Left ventricle myocardium superior (tissue), 1 donor: ENCODE measurements at places on chromosomes 5 and 9. TPM values are rescaled to one million over a fixed set of nuclear protein-coding genes. Genes with fewer than 3 reads are reported as not detected.

AOPEP gene
- total RNA-seq, result 161 TPM

ANKRD31 gene
- total RNA-seq, result not detected

- DNase-seq, result no peak
Measured at GRCh38 chr5:95280401-95281095, 4.3 kb downstream of the MCTP1 start.

GRCh38 chr5:145936401-145937131, at the start of gene SH3RF2:
SH3RF2 (plus strand) TSS chr5:145936578; CDS start chr5:145937929, 1,351 bp downstream.
- peak; percentile 59 for DNase-seq

DNA sequence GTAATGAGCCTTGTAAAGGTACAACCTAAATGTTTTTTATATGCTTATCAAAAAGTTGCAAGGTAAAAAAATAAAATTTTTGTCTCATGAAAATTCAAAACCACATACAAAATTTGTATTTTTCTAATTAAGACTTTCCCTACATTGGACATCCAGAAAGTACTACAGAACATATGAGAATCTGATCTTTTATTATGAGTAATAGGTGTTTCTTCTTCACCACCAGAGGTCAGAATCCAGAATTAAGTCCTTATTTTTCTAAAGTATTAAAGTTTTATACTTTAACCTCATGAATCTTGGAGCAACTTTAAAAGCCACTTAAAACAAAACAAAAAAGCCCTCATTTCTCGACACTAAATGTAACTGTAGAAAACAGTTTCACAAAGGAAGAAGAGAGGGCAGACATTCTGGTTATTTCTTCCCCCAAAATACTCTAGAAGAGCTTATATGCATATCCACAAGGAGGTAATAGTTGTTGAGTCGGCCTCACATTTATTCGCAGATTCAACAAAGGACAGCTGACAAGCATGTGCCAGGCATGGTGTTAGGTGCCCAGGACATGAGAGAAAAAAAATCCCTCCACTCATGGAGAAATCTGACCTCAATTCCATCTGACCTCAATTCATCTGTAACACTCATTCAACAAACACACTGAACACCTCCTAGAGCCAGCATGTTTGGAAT, 69.3 kb downstream of the MLLT3 start:
- no peak for DNase-seq

DNA sequence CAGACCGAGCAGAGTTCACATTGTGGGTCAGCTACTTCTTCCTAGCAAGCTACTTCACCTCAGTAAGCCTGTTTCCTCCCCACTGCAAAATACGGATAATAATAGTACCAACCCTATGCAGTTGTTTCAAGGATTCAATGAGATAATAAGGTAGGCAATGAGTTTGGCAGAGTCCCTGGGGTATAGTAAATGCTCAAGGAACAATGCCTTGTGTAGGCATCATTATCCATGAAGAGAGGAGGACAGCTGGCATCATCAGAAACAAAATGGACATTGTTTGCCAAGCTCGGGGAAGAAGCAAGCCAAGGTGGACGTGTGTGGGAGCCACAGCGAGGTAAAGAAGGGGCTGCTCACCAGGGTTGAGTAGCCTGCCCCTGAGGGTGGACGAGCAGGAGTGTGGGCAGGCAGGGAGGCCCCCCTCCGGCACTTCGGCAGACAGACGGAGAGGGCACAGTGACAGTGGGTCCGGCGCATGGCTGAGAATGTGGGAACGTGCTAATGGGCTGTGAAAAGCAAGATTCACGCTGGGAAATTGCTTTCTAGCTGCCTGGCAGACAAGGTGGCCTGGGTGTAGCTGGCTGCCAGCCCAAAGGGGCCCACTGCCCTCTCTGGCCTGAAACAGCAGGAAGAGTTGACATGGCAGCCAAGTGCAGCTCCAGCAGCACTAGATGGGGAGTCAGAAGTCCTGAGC, 10.1 kb downstream of the CAMK2A start:
- no peak for DNase-seq

DNA sequence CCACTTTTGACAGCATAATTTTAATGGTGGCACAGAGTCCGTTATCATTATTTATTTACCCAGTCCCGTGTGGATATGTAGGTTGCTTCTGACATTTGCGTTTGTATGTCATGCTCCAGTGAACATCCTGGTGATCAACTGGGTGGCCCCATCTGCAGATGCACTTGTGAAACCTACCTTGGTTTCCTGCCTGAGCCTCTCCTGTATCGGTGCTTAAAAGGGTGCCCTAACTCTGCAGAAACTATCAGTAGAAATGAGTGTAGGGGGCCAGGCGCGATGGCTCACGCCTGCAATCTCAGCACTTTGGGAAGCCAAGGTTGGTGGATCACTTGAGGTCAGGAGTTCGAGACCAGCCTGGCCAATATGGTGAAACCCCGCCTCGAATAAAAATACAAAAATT, 92.1 kb upstream of the IER5L start:
- DNase-seq, result no peak

PCDHGA10 gene
- total RNA-seq, result 5.3 TPM

GRCh38 chr5:24365406-24365805, 279.4 kb downstream of the CDH10 start:
- no peak for DNase-seq

GRCh38 chr5:72417333-72418062, 89.7 kb downstream of the ZNF366 start:
- DNase-seq, result no peak

GRCh38 chr5:131523500-131524185, 111.4 kb downstream of the RAPGEF6 start:
- DNase-seq, result no peak

DNA sequence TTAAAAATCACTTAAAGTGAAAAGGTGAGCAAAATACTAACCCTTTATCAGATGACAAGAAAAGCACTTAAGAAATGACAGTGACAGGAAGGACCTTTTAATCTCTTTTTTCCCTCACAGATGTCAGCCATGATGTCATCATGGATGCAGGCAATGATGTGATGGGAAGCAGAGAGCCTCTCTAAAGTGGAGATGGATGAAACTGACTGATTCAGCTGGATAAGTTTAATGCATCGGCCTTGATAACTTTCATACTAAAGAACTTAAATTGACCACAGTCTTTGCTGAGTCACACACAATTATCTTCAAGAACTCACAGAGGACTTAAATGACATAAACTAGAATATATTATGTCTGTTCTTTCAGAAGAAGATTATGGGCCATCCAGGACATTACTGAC, 153.2 kb upstream of the FGF10 start:
- DNase-seq, result no peak

DNA sequence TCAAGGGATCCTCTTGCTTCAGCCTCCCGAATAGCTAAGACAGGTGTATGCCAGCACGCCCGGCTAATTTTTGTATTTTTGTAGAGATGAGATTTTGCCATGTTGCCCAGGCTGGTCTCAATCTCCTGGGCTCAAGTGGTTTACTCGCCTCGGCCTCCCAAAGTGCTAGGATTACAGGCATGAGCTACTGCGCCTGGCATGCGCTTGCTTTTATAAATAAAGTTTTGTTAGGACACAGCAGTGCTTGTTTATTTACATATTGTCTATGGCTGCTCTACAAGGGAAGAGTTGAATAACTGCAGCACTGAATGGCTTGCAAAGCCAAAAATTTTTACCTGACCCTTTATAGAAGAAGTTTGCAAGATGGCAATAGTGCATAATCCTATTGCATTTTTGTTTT, 27.7 kb downstream of the GPR21 start:
- no peak for DNase-seq

DNA sequence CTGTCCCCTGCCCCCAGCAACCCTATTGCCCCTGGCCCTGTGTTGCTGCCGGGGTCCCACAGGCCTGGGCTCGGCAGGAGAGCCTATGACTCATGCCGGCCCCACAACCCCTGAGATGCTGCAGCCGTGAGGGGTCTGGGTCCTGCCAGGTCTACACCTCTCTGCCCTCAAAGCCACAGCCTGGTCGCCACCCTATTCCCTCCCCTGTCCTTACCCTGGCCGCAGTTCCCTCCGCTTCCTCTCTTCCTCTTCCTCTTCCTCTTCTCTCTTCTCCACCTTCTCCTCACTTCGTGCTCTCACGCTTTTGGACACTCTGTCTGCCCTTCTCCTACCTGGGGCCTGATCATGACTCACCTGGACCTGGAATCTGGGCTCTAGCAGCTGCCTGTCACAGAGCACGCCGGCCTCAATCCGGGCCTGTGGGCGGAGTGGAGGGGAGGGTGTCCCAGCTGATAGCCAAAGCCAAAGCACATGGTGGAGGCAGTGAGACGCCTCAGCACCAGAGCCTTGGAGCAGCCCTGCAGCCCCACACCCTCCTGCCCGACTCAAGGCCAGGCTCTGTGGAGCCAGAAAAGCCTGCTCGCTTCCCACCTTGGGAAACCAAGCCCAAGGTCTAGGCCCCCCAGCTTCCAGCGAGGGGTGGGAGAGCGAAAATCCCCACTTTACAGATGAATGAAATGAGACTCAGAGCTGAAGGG, 26.8 kb upstream of the CSF1R start:
- DNase-seq, result peak; percentile 40

TRPM6 gene
- 0.32 TPM for total RNA-seq

EIF4E1B gene
- not detected for total RNA-seq

IFNB1 gene
- total RNA-seq, result not detected

DNA sequence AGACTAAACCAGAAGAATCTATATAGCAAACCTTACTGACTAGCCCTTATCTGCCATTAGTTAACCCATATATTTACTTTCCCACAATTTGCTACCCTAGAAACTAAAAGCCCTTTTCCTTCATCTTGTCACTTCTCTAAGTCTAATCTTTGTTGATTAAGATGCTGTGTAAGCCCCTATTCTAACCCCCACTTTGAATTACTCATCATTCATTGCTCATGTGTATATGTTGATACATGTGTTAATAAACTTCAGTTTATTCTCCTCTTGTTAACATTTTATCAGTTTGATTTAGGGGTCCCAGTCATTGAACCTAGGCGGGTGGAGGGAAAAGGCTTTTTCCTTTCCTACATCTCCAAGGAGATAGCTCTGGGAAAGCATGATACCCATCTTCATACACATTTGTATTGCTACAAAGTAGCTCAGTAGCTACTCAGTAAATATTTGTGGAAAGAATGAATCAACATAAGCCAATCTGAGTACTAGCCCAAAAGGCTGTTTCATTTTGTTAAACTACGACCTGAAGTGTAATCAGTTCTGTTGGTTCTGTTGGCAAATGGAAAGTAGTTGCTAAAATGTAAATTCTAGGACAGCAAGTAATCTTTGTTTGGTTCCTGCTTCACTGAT, 35.1 kb upstream of the NDFIP1 start:
- no peak for DNase-seq

LEAP2 gene
- 0.89 TPM for total RNA-seq

DNA sequence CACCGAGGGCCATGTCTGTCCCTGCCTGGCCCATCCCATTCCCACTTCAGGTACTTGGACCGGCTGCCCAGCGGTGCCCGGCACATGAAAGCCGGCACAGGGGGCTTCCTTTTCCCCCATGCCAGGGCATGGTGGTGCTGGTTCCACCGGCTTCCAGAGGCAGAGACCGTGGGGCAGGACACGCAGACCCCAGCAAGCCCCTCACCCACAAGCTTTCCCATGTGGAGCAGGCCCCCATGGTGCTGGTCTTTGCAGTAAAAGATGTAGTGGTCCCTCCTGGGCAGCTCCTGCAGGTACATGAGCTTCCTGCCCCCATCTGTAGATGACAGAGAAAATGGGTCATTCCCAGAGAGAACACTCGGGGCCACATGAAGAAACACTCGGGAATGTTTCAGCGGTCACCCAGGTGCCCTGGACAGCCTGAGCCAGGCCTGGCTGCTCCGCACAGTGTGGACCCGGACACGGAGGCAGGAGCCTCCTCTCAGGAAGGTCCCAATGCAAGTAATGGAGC, 2.0 kb downstream of the OBP2B start:
- no peak for DNase-seq

GRCh38 chr9:77901771-77902170, 129.8 kb downstream of the GNAQ start:
- DNase-seq, result no peak

GRCh38 chr9:35659340-35659739, 1.2 kb downstream of the CCDC107 start:
- DNase-seq, result no peak

FAM163B gene
- total RNA-seq, result not detected

PCDHA10 gene
- 0.15 TPM for total RNA-seq

SLCO6A1 gene
- not detected for total RNA-seq

GRCh38 chr5:56350597-56351170, 117.6 kb upstream of the ANKRD55 start:
- peak; percentile 76 for DNase-seq

- no peak for DNase-seq
Measured at GRCh38 chr9:75906531-75906930, 16.1 kb downstream of the PCSK5 start.

GRCh38 chr5:145991044-145991575, 54.7 kb downstream of the SH3RF2 start:
- no peak for DNase-seq

- no peak for DNase-seq
Measured at GRCh38 chr5:1901061-1901460, 18.3 kb upstream of the IRX4 start.

MYOZ3 gene
- 3.2 TPM for total RNA-seq

NUDT12 gene
- 10.9 TPM for total RNA-seq

DNA sequence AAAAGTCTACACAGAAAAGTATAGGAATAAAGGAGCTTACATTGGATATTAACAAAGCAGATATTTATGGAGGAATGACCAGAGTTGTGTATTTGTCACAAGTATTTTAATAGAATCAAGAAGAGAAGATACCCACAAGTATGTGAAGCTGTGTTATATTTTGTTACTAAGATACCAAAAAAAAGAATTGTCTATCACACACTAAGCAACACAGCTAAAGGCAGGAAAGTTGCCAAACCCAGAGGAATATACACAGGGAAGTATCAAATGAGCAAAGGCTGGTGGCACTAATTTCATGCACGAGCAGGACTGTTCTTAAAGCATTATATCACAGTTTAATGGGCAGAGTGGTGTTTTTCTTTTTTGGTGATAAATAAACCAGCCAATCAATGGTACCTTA, 30.9 kb upstream of the RAI14 start:
- no peak for DNase-seq

DNA sequence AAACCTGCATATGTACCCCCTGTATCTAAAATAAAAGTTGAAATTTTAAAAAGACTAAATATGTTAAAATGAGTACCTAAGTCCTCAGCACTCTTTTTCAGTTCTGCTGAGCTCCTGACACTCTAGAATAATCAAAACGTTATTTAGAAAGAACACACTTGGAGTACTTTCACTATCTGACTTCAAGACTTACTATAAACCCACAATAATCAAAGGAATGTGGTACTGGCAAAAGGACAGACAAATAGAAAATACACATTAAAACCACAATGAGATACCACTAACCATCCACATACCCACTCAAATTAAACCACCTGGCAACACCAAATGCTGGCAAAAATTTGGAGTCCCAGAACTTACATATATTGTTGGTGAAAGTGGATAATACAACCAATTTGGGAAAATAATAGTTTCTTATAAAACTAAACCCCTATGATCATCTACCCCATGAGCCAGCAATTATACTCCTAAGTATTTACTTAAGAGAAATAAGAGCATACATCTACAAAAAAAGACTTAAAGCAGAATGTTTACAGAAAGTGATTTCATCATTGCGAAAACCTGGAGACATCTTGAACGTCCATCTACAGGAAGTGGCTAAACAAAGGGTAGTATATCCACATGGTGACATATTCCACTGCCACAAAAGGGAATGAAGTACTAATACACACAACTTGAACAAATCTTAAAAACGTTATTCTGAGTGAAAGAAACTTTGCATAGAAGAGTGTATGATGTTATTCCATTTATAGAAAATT, 12.8 kb upstream of the PRSS3 start:
- no peak for DNase-seq
